SK-N-SH (cell line): ENCODE measurements at places on chromosomes 4 and X.

DNA sequence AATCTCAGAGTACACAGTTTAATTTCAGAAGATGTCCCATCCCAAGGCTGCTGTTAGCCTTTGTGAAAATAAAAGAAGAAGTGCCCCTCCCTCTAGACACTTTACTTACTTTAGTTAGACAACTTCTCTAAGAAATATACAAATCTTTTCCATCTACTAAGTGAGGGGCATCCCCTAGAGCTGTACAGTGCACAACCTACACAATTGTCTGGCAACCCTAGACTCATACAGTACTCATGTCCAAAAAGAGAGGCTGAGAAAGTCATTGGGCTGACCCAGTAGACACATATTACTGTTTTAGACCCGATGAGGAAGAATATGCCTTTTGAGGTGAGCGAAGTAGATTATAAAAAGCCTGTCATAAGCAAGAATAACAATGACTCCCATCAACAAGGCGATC lies 297.6 kb downstream of the IDS start:
- H3K4me1 ChIP-seq, result no peaks in the 10 kb centered on the region
- no peaks in the 10 kb centered on the region for H3K36me3 ChIP-seq
- H3K27me3 ChIP-seq, result no peaks in the 10 kb centered on the region
- no peak overlapping the region for H3K4me3 ChIP-seq

DNA sequence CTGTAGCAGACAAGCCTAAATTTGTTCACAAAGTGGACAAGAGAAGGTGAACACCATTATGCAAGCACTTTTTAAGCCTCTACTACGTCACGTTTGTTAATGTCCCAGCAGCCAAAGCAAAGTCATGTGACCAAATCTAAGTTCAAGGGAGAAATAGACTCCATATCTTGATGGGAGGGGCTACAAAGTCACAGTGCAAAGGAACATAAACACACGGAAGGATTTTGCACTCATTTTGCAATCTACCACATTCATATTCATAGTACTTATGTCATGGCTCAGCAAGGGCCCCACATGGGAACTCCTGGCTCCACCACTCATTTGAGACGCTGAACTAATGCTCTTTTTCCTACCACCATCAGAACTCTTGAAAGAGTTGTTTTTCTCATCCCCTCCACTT lies 139.0 kb upstream of the JADE1 start:
- no peak overlapping the region for H3K27ac ChIP-seq
- no peak overlapping the region for H3K4me3 ChIP-seq
- H3K27me3 ChIP-seq, result no peaks in the 10 kb centered on the region
- no peaks in the 10 kb centered on the region for H3K36me3 ChIP-seq

GRCh38 chr4:144851948-144852347 lies 206.0 kb downstream of the HHIP start:
- no peaks in the 10 kb centered on the region for H3K36me3 ChIP-seq
- H3K27me3 ChIP-seq, result no peaks in the 10 kb centered on the region
- no peaks in the 10 kb centered on the region for H3K4me1 ChIP-seq
- no peak for DNase-seq
- no peak overlapping the region for H3K4me3 ChIP-seq
- H3K27ac ChIP-seq, result no peak overlapping the region

GRCh38 chr4:113935190-113935589 lies 44.3 kb downstream of the ARSJ start:
- H3K36me3 ChIP-seq, result peaks cover 40% of the 10 kb centered on the region
- no peak overlapping the region for H3K4me3 ChIP-seq

- no peaks in the 10 kb centered on the region for H3K36me3 ChIP-seq
- no peaks in the 10 kb centered on the region for H3K4me1 ChIP-seq
- no peak for DNase-seq
- no peaks in the 10 kb centered on the region for H3K27me3 ChIP-seq
- H3K4me3 ChIP-seq, result no peak overlapping the region
- no peak overlapping the region for H3K27ac ChIP-seq
Measured at GRCh38 chr4:26909369-26909768, 48.7 kb downstream of the STIM2 start.

GRCh38 chr4:4759883-4760282 lies 99.6 kb upstream of the MSX1 start:
- H3K27me3 ChIP-seq, result peaks cover 13% of the 10 kb centered on the region; the same call in 1 of the 2 replicates
- DNase-seq, result no peak
- peaks cover 25% of the 10 kb centered on the region; the same call in 1 of the 2 replicates for H3K4me1 ChIP-seq
- no peak overlapping the region for H3K27ac ChIP-seq

- H3K36me3 ChIP-seq, result no peaks in the 10 kb centered on the region
- H3K4me3 ChIP-seq, result no peak overlapping the region
- no peak for DNase-seq
- no peaks in the 10 kb centered on the region for H3K4me1 ChIP-seq
Measured at GRCh38 chr4:22363036-22363435, 152.8 kb downstream of the ADGRA3 start.

DNA sequence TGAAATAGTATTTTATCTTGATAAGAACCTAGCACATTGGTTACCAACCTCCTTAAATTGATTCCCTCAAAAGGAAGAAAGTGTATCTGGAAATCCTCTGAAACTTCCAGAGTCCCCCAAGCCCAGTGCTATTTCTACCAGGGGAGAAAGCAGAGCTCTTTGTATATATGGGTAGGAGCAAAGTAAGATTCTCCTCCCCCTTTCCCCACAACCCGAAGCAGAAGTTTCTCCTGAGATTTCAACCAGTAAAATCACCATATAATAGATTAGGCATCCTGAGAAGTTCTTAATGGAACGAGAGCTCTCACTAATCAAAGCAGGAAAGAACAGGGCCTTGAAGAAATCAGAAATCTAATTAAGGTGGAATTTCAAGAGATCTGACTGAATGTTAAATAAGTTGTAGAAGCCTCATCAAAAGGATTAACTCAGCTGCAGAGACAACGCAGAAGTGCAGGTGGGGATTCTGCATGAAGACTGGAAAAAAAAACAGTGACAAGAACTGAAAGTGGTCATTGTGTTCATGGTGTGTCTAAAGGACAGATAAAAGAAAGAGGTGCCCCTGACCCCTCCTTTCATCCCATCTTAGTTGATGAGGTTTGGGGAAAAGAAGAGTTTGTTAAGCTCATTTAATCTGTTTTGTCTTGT lies 39.1 kb downstream of the VSIG4 start:
- H3K27ac ChIP-seq, result no peak overlapping the region
- no peaks in the 10 kb centered on the region for H3K4me1 ChIP-seq
- no peak for DNase-seq
- no peak overlapping the region for H3K4me3 ChIP-seq

DNA sequence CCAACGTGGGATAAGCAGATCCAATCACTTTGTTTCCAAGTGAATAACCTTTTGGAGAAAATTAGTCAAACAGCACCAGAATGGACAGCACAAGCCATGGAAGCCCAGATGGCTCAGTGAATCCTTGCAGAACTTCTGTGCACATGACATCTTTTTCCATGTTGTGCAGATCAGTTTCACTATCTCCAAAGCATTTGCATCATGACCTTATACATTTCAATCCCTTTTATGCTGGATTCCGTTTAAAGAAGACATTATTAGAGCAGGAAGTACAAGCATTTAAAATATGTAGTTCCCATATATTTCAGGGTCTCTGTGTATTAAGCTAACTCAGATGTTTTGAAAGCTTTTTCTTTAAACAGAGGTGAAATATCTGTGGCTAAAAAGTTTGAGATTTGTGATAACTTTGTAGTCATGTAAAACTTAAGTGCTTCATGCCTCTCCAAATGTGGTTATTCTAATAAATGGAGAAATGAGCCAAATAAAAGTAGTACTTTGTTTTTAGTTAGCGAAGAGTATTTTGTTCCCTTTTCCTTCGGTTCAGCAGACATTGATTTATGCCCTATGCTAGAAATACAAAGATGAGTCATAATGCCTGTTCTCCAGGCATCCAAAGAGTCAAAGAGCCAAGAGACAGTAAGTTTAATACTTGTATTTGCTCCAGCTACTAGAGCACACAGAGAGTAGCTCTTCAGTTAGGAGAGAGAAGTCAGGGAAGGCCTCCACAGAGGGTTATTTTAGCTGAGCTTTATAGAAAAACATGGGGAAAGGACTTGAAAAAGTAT lies 39.0 kb downstream of the PLAC8 start:
- peak overlapping the region; percentile 14; the same call in 1 of the 2 replicates for H3K4me3 ChIP-seq
- DNase-seq, result no peak
- peak overlapping the region; percentile 83 for H3K27ac ChIP-seq
- H3K27me3 ChIP-seq, result no peaks in the 10 kb centered on the region
- no peaks in the 10 kb centered on the region for H3K4me1 ChIP-seq

GRCh38 chr4:174316546-174316945 lies 32.8 kb downstream of the CEP44 start:
- peaks cover 10% of the 10 kb centered on the region for H3K4me1 ChIP-seq
- no peak overlapping the region for H3K4me3 ChIP-seq
- no peak for DNase-seq

GRCh38 chr4:98314791-98315565 lies 53.8 kb downstream of the RAP1GDS1 start:
- H3K27me3 ChIP-seq, result no peaks in the 10 kb centered on the region
- no peak for DNase-seq
- no peak overlapping the region for H3K4me3 ChIP-seq
- H3K4me1 ChIP-seq, result no peaks in the 10 kb centered on the region
- H3K27ac ChIP-seq, result no peak overlapping the region

GRCh38 chr4:146585761-146586333 lies 52.8 kb upstream of the POU4F2 start:
- DNase-seq, result no peak
- H3K36me3 ChIP-seq, result no peaks in the 10 kb centered on the region
- H3K27ac ChIP-seq, result no peak overlapping the region
- H3K4me3 ChIP-seq, result no peak overlapping the region
- no peaks in the 10 kb centered on the region for H3K4me1 ChIP-seq

- no peak overlapping the region for H3K27ac ChIP-seq
- H3K4me1 ChIP-seq, result no peaks in the 10 kb centered on the region
- no peaks in the 10 kb centered on the region; the same call in 1 of the 2 replicates for H3K27me3 ChIP-seq
- no peak for DNase-seq
Measured at GRCh38 chrX:135605906-135606305, 85.4 kb downstream of the INTS6L start.
